Gastrocnemius medialis (tissue), 4 donors: ENCODE measurements at places on chromosomes 1 and 21. TPM values are rescaled to one million over a fixed set of nuclear protein-coding genes. Genes with fewer than 3 reads are reported as not detected.

GNG12 gene
- total RNA-seq = 21.5 TPM

C1QC gene
- total RNA-seq = 31.0 TPM

IQCC gene
- total RNA-seq = 0.82 TPM

DESI2 gene
- total RNA-seq = 25.8 TPM

GCSAML gene
- not detected for total RNA-seq

BTBD19 gene
- total RNA-seq = 1.4 TPM

TCHHL1 gene
- total RNA-seq = not detected

DYNLT5 gene
- total RNA-seq = 1.6 TPM

TEX38 gene
- total RNA-seq = not detected
